B cell (primary cell): ENCODE measurements at places on chromosomes 7 and 10. TPM values are rescaled to one million over a fixed set of nuclear protein-coding genes. Genes with fewer than 3 reads are reported as not detected.

HOXA9 gene
- total RNA-seq = not detected in 2 replicates

- DNase-seq = no peak
These were observed 13.0 kb downstream of the CD36 start for GRCh38 chr7:80651471-80651870.

VSIR gene
- total RNA-seq = 61.2 and 63.3 TPM in 2 replicates

HKDC1 gene
- not detected in 2 replicates for total RNA-seq

- no peak for DNase-seq
These were observed 253.3 kb upstream of the BMPER start for GRCh38 chr7:33651998-33652515.

STEAP1 gene
- total RNA-seq = 0.32 TPM in 1 of 2 replicates, not detected in the other

AKR1C1 gene
- total RNA-seq = not detected in 2 replicates

- DNase-seq = no peak
These were observed 170.6 kb upstream of the IMMP2L start for GRCh38 chr7:111732923-111733322.

DNA sequence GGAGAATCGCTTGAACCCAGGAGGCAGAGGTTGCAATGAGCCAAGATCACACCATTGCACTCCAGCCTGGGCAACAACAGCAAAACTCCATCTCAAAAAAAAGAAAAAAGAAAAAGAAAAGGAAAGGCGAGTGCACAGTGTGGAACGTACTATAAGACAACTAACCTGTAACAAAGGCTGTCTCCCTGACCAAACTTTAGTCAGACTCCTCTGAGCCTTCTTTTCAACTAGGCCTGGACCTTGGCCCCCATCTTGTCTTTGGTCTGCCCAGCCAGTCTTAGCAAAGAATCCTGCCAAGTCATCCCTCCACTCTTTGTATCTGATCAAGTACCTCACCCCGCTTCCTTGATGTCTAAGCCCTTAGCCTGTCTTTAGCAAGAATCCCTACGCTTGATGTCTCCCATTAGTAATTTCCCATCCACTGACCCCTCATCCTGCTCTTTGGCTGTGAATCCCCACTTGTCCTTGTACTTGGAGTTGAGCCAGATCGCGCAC, 68.9 kb upstream of the KDM7A start:
- no peak for DNase-seq

DNA sequence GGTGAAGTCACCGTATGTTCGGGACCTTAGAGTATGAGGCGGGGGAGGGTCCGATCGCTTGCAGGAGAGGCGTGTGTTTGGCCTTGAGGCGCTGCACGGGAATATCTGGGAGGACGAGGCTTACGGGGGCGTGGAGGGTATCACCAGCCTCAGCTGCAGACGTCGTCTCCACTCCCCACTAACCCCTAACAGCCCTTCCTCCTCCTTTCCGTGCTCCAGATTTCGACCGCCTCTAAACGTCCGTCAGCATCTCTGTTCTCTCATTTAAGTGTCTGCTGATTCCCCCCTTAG, 23.5 kb upstream of the ZNF12 start:
- no peak for DNase-seq

KBTBD2 gene
- total RNA-seq = 62.1 and 62.8 TPM in 2 replicates

DNA sequence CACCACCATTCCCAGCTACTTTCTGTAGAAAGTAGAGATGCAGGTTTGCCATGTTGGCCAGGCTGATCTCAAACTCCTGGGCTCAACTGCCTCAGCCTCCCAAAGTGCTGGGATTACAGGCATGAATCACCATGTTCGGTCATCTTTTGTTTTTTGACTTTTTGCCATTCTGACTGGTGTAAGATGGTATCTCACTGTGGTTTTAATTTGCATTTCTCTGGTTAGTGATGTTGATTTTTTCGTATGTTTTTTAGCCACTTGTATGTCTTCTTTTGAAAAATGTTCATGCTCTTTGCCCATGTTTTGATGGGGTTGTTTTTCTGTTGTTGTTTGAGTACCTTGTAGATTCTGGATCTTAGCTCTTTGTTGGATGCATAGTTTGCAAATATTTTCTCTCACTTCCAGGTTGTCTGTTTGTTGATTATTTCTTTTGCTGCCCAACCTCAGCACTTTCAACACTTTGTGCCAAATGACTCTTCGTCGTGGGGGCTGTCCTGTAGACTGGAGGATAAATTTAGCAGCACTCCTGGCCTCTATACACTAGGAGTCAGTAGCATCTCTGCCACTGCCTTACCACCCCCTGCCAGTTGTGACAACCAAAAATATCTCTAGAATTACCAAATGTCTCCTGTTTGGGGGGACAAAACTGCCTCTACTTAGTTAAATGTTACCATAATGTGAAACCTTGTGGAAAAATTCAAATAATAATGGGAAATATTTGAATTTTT, 6.5 kb upstream of the CPED1 start:
- no peak for DNase-seq

DNA sequence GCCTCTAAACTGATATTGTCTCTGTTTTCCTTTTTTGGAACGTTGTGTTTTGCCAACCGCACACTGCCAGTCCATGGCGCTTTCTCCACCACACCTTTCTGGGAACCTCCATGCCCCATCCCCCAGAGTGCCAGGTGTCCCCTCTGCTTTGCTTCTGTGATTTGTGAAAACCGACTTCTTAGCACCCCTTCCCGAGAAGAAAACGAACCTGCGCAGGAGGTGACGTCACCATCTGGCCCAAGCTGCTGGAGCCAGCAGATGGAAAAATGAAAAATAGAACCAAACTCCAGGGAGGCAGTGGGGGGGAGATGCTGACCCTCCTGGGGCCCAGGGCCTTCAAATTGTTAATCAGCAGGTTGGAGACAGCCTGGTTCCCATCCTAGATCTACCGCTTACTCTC, 103.8 kb downstream of the HTR5A start:
- DNase-seq = no peak
